ENCODE measurements at places on chromosomes 4 and X.
A peak's percentile ranks its signal among the peaks of the same experiment; 100 is the strongest.

- DNase-seq: no peak
Measured at GRCh38 chr4:112213856-112214255, 17.7 kb upstream of the AP1AR start.

DNA sequence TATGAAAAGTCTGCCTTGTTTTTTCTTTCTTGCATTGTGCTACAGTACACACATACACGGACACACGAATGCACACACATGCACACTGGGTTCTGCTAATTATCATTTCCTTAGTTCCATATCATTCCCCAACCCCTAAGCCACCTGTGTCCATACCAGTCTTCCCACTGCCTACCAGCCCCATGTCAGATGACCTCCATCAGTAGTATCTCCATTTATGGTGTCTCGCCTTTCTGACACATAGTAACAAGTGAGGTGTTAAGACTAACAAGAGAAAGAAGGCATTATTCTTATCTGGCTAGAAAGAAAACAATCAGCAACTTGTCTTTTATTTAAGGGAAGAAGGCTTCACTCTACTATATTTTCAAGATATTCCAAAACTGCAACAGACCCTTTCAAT, 67.1 kb downstream of the SNCA start:
- no peak for DNase-seq

GRCh38 chr4:80243274-80244018, 23.0 kb upstream of the FGF5 start:
- no peak for DNase-seq

DNA sequence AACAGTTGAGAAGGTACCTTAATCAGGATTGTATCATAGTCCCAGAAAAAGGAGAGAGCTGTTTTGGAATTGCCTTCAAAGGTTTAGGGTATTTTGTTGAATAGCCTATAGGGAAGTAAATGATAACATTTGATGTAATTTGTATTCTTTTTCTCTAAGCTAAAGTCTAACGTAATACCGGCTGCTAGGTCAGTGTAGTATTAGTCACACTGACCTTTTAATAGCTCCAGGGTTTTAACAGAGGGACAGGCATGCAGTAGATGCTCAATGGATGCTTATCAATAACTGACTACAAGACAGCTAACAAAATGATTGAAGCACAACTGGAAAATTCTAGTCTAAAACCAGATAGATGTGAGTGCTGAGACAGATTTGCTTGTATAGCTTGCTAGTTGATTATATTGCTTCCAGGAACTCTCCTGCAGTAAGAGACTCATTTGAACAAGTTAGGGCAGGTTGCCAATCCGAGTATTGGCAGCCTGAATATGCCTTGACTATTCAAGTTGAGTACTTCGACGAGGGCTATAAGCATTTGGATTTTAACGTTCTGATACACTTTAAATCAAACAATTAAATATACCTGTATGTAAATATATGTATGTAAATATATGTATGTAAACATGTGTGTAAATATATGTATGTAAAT, 16.5 kb upstream of the PNPLA4 start:
- DNase-seq: no peak

DNA sequence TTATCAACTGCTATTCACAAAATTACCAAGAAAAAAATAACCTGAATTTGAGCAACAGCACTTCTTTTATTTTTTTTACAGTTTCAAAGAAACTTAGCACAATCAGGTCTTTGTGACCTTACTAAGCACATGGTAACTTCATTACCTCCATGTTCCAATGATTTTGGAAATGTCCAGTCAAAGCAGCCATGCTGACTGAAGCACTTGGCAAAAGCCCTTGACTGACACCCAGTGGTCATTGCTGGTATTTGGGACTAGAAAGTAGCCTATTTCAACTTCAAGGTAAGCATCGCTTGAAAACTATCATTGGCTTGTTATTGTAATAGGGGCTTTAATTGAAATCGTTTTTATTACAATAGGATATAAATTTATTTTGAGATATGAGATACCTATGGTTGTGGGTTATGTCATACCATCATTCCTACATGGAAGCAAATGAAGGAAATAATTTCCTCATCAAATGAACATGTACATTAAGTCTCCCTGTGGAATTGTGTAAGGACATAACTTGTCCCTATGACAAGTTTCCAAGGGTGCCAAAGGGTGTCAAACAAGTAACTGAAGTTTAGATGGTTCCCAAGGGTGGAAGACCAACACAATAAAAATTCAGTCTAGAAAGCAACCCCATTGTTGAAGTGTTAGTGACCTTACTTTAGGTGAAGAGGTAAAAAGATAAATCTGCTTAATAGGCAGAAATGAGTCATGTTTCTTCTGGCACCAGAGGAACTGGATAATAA, 15.2 kb upstream of the ANXA10 start:
- peak; percentile 55 for DNase-seq

DNA sequence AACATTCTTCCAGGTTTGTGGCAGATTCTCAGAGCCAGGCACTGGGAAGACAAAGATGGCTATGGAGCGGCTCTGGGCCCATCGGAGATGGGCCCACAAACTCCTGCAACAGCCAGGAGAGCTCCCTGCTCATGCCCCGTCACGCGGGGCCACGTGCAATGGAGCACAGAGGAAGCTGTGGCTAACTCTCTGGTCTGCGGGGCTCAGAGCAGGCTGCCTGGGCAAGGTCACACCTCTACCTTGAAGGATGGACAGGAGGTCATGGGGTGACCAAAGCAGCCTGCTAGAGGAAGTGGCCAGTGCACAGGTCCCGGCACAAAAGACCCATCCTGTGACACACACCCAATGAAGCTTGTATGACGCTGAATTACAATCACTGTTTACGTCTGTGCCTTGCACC, 45.2 kb downstream of the C4orf50 start:
- no peak for DNase-seq

DNA sequence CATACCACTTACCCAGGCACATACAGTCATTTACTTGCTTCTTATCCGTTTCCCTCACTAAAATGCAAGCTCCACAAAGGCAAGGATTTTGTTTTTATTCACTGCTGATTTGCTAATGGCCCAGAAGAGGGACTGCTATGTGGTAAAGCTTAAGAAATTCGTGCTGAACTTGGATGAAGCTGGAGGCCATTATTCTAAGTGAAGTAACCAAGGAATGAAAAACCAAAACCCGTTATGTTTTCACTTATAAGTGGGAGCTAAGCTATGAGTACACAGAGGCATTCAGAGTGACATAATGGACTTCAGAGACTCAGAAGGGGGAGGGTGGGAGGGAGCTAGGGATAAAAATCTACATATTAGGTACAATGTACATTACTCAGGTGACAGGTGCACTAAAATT, 47.2 kb downstream of the RAB33B start:
- no peak for DNase-seq

DNA sequence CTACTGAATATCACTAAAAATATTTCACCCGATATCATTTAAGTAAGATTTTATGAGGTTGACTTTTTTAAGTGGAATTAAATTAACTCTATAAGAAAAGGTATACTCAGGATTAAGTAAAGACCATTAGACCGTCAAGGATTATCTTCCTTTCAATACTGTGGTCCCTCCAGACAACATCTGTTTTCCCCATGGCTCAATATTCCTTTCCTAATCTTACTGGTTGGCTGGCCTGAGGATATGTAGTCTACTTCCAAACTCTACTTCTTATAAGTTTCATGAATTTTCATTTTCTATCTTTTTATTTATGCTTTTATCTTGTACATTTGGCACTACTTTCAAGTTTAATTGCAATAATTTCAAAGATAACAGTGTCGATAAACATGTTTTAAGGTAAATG, 725.4 kb downstream of the PCDH7 start:
- no peak for DNase-seq

- no peak for DNase-seq
Measured at GRCh38 chrX:105483011-105483410, 262.5 kb upstream of the TEX13A start.

GRCh38 chr4:111717921-111718320, 427.3 kb upstream of the FAM241A start:
- no peak for DNase-seq

GRCh38 chr4:14524276-14524675, 478.0 kb upstream of the CPEB2 start:
- no peak for DNase-seq

- DNase-seq: no peak
Measured at GRCh38 chr4:86938771-86939520, 4.1 kb downstream of the AFF1 start.

GRCh38 chr4:74969507-74970474, 36.9 kb downstream of the PARM1 start:
- peak; percentile 14 for DNase-seq

DNA sequence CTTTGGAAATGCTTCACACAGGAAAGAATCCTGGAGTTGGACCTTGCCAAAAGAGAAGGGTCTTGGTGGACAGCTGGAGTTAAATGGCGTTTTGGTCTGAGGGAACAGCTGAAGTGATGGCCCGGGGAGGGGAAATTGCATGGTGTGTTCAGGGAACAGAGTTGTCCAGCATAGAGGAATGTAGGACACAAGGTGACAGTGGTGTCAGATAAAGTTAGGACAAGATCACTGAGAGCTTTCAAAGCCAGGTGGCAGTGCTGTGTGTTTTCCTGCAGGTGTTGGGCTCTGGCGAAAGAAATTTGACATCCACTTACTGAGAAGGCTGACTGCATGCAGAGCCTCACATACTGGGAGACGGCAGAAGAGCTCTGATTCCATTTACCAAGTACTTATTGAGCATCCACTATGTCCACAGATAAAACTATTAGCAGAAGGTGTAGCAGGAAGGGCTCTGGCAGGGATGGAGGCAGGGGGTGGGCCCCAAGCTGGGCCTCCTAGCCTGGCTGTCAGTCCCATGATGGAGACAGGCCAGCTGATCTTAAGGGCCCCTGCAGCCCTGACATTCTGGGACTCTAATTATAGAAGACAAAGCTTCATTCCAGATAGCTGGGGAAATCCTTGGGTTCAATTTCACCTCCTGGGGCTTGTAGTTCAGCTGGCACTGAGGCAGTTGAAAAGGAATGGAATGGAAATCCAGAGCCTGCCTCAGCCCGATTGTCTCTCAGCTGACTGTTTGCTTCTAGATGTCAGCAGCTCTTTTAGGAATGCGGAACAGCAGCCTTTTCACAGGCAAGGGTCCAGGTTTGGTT, 150.2 kb upstream of the MAMLD1 start:
- DNase-seq: no peak

DNA sequence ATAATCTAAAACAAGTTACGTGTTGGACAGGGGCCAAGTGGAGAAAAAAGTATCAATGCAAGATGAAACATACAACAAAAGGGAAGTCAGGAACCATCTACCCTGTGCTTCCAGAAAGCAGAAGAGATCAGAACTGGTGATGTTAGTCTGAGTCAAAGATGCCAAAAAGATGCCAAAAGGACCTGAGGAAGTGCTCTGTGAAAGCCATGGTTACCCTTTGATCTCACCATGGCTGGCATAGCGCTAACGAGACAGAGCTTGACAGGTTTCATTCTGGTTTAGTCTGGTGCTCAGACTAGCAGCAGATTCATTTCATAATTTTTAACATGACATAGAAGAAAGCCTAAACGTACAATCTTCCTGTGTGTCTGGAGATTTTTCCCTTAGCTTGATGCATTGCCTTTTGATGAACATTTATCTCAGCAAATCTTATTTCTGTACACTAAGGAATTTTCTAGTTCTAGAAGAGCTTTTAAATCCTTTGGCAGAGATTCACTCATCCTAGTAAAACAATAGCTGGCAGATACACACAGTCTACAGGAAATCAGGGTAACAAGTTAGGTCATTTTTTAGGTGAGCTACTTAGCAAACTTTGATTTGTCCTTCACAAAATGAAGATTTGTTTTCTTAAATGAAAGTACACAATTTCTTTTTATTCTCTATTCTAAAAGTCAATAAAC, 87.7 kb downstream of the COL25A1 start:
- no peak for DNase-seq

GRCh38 chr4:7206385-7206784, 14.0 kb downstream of the SORCS2 start:
- no peak for DNase-seq

- no peak for DNase-seq
Measured at GRCh38 chr4:40205259-40206198, 8.7 kb downstream of the RHOH start.

- no peak for DNase-seq
Measured at GRCh38 chrX:50698944-50699343, 115.0 kb downstream of the SHROOM4 start.

GRCh38 chr4:60619531-60620305, 580.4 kb upstream of the ADGRL3 start:
- DNase-seq: no peak

- DNase-seq: no peak
Measured at GRCh38 chrX:39815631-39816030, 282.1 kb downstream of the BCOR start.

- no peak for DNase-seq
Measured at GRCh38 chr4:53100501-53101190, 238.5 kb downstream of the RASL11B start.

DNA sequence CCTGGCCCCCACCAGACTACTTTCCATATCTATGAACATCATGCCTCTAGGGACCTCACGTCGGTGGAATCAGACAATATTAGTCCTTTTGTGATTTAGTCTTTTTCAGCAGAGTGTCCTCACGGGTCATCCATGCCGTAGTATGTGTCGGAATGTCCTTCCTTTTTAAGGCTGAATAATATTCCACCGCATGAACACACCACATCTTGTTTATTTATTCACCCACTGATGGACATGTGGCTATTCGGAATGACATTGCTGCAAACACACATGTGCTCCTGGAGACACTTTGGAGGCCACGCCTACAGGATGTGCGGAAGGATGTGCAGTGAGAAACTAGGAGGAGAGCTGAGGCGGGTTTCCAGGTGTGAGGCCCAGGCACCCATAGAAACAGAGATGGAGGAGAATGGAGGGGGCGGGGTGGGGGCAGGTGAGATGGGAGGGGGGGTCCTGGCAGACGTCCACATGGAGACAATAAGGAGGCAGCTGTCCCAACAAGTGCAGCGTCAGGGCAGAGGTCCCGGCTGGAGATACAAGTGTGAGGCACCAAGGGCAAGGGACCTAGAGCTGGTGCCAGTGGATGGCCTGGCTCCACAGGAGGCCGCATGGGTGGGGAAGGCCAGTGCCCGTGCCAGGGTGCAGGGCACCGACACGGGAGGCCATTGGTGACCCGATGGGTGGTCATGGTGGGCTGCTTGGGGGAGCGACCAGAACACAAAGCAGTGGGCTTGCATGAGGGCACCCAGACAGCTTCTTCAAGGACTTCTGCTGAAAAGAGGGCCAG, 20.7 kb downstream of the ZFYVE28 start:
- no peak for DNase-seq

- no peak for DNase-seq
Measured at GRCh38 chr4:13007802-13008470, 476.2 kb downstream of the RAB28 start.

GRCh38 chr4:84849051-84849640, 117.3 kb downstream of the WDFY3 start:
- DNase-seq: no peak

DNA sequence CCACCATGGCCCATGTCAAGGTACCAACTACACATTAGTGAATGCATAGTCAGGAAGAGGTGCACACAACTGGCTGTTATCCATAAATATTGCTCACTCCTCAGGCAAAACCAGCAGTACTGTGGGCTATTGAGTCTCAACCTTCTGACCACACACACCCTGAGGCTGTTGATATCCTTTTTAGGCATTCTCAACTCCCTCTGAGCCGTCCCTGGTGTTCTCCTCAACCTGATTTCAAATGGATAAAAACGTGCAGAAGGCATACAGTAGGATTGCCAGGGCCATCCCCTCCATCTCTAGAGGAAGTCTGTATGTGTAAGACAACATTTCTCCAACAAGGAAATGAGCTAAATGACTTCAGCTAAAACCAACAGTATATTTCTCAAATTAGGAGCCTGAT, 98.7 kb upstream of the KLHL13 start:
- no peak for DNase-seq
